ENCODE measurements at places on chromosomes 16 and 17.

GRCh38 chr17:68433211-68433610 lies 24.1 kb downstream of the WIPI1 start:
- no peak for DNase-seq

GRCh38 chr17:65013613-65014391 lies 42.7 kb downstream of the GNA13 start:
- DNase-seq, result no peak

DNA sequence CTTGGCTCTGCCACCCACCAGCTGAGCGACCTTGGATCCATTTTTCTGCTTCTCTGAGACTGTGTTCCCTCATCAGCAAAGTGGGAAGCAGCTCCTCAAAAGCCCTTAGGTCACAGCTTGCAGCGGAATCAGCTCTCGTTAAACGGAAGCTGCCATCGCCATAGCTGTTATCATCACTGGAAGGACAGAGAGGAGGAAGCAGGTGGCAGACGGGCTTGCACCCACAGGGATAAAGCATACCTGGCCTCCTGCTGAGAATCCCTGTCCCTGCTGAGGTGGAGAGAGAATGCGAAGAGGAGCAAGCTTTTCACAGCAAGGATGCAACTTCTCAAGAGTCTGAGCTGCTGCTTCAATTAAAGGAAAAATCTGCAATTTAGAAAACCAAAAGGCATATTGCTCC lies 106.6 kb downstream of the CLEC16A start:
- DNase-seq, result no peak

DNA sequence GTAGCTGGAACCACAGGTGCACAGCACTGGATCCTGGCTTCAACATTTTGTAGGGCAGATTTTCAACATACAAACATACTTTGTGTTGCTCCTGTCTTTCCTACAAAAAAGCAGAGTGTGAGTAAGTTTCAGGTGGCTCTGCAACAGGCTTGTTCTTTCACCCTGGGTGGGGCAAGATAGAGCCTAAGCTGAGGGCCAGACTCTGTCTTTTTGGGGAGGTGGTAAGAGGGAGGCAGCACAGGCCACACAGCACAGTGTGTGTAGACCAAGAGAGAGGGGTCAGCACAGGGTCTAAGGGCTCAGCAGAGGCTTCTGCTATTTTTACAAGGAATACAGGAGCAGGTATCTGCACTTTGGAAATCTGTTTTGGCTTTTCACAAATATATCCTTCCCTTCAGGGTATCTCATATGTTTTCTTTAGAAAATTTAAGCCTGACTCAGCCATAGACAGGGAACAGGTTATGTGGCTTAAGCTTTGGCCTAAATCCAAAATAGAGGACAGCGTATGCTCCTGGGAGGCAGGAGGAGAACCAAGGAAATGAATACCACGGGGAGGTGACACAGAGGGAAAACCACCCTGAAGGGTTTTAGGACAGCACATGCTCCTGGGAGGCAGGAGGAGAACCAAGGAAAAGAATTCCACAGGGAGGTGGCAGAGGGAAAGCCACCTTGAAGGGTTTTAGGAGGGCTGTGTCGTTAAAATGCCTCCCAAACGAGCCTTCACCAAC lies 21.6 kb downstream of the EMC8 start:
- no peak for DNase-seq

- DNase-seq, result no peak
Observed at GRCh38 chr16:89345642-89346150, 128.2 kb downstream of the ZNF778 start.

- peak; percentile 56 for DNase-seq
Observed at GRCh38 chr17:81142301-81143199, 22.8 kb upstream of the PVALEF start.

- DNase-seq, result no peak
Observed at GRCh38 chr16:84288902-84289301, 5.8 kb upstream of the WFDC1 start.

DNA sequence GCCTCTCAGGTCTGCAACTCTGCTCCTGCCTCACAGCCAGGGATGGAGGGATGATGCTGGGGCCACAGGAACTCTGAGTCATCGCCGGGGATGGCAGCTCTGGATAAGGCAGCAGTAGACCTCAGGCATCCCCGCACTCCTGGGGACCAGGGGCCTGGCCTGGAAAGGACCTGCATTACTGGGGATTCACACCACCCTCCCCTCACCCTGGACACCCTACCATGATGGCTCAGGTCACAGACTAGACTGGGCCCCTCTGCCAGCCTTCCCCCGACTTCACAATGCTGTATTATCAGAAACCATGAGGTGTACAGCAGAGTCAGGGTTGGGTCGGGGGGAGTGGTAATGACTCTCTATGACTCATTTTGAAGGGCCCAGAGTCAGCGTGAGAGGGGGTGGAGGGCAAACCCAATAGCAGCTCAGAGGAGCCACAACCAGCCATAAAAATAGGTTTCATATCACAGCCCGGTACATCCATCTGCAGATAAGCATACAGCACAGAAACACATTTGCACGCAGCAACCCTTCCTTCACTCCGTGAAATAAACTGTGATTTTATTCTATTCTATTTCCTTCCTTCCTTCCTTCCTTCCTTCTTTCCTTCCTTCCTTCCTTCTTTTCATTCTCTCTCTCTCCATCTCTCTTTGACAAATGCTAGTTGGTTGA lies 28.8 kb downstream of the DYNLRB2 start:
- no peak for DNase-seq

- no peak for DNase-seq
Observed at GRCh38 chr17:20122254-20122879, 113.2 kb downstream of the SPECC1 start.

DNA sequence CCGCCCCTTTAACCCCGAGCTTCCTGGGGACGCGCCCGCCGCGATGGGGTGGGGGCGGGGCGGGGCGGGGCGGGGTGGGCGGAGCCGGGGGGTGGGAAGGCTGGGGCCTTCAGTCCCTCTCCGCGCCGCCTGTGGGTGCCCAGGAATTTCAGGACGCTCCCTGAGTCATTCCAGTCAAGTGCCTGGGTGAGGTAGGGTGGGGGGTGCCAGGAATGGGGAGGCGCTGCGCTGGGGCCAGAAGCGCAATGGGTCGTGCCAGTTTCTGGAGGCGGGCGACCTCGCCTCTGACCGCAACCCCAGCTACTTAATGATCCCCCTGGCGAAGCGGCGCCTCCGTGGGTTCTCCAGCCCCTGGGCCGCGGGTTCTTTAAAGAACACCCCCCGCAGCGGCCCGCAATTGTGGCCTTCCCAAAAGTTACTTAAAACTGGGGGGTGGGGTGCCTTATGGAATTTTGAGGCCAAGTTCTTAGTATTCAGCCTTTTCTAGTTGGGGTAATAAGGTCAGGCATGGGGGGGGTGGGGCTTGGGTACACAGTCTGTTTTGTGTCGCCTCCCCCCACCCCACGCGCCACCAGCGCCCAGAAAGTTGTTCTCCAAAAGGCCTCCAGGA lies 826 bp upstream of the GSE1 start:
- no peak for DNase-seq

DNA sequence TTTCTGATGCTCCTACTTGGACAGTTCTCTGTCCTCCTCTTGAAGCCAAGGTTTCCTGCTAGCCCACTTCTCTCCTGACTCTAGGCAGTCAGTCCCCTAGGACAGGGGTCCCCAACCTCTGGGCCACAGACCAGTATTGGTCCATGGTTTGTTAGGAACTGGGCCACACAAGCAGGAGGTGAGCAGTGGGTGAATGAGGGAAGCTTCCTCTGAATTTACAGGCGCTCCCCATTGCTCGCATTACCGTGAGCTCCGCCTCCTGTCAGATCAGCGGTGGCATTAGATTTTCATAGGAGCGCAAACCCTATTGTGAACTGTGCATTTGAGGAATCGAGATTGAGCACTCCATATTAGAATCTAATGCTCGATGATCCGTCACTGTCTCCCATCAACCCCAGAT lies 55.7 kb downstream of the GNA13 start:
- no peak for DNase-seq

DNA sequence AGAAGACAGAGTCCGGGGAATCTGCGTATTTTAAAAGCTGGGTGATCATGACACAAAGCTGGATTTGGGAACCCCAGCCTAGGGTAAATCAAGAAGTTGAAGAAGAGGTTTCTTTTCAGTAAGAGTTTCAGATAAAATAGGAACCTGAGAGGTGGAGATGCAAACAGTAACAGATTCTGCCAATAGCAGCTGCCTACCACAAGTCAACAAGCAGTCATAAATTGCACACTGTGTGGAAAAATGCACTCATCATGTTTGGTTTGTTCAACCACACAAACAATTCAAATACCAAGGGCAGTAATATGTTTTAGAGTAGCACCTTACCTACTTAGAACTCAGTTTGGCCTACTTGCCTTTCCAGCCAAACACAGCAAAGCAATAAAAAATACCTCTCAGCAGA lies 14.0 kb downstream of the MYO1D start:
- DNase-seq, result no peak

DNA sequence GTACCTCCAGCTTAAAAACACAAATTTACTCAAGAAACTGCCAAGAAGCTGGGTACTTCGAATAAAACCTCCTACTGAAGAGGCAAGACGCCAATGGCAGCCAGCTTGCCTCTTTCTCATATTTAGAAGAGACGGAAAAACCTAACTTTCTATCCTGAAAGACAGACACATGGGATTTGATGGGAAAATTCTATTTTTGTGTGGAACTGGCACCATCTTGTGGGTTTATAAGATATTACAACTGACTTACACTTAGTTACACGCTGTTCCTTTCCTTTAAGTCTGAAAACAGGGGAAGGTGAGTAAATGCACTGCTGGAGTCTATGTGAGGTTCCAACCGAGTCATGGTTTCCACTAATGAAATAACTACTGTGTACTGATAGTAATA lies 10.3 kb downstream of the ZNF18 start:
- DNase-seq, result no peak

DNA sequence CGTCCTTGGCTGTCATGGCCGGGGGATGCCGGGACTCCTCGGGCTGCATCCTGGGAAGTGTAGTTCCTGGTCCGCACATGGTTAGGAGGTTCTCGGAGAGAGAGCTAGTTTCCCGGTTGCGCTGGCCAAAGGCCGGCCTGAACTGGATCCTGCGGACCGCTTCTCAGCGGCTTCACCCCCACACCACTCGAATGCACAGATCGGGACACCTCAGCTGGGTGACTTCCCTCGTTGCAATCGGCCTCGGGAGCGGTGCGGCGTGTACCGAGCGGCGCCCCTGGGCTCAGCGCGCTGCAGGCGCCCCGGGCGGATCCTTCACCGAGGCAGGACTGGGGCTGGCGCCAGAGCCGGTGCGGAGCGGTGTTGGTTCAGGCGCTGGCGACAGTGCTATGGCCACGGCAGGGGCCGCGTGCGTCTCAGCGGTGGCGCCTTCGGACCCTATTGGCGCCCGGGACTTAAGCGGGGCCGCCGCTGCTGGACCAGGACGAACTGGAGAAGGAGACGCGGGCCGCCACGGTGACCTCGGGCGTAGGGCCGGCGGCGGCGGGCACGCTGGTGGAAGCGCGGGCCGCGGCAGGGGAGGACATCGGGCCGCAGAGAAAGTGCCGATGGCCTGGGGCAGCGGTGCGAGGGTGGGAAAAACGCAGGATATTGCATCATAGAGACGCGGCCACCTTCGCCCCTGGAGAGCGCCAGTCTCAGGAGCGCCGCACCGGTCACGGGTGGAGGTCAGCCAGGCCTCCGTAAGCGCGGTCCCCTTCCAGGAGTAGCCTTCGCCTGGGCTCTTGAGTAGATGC lies 11.4 kb downstream of the ZNF629 start:
- peak; percentile 72 for DNase-seq

GRCh38 chr16:61289141-61289540 lies 747.1 kb downstream of the CDH8 start:
- no peak for DNase-seq

- no peak for DNase-seq
Observed at GRCh38 chr17:557371-557770, 157.3 kb downstream of the VPS53 start.

- no peak for DNase-seq
Observed at GRCh38 chr17:41464682-41465081, 2.5 kb downstream of the KRT32 start.

GRCh38 chr17:57523926-57524632 lies 221.0 kb downstream of the CCDC182 start:
- no peak for DNase-seq

DNA sequence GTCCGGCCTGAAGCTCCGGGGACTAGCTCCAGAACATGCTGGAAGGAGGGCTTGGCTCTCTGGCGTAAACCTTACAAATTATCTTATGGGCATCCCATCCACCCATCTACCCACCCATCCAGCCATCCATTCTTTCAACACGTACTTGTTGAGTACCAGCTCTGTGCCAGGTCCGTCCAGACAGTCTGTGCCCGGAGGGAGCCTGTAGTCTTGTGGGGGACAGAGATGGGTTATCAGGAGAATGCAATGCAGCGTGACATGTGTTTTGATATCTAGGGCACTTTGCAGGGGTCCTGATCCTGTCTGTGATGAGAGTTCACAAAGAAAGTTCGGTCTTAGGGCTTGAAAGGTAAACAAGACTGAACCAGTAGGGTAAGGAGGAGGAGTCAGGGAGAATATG lies 4.1 kb upstream of the SLC13A2 start:
- no peak for DNase-seq

GRCh38 chr16:85963753-85964285 lies 64.9 kb downstream of the IRF8 start:
- no peak for DNase-seq

DNA sequence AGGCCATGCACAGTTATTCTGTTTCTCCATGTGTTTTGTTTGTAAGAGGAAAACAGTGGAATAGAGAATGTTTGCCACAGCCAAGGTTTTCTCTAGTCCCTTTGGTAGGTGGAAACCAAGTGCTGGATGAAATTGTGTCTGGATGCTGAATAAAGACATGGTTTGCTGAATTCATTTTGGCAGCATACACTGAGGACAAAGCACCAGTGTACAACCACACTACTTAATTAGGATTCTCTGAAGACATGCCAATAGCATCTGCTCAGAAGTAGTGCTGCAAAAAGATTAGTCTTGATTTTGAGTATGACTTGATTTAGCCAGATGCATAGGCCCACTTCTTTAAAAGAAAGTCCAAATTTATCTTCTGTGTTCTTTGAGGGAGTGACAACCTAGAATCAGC lies 230.5 kb upstream of the CACNG5 start:
- DNase-seq, result no peak

DNA sequence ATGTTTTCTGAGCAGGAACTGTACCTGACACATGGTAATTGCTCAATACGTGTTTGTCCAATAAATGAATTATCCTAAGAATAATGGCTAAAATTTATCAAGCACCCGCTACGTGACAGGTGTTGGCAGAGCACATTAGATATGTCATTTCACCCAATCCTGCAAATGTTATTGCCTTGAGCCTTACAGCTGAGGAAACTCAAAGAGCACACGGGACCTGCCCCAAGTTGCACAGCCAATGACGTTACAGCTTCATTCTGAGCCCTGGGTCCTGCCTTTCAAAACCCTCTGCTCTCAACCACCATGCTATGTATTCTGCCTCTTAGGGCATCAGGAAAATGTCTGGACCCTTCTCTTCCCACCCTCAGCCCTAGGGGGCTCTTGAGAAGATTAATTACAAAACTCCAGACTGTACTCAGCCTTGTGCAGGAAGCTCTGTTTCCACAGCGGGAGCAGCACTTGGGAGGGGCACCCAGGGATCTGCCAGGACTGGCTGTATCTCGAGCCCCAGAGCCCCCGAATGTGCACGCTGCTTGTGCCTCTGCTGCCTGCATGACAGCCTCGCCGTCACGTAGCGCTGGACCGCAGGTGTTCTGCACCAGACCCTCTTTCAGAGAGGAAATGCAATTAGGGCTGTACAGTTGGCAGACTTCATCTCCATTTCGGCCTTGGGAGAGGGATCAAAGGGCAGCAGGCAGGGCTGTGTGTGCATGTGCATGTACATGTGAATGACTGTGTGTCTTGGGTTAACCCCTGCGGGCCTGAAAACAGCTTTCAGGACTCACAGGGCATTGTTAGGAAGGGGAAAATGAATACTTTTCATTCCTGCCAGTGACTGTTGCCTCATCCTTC lies 71.6 kb downstream of the GPR139 start:
- no peak for DNase-seq

- no peak for DNase-seq
Observed at GRCh38 chr17:58294034-58294433, 13.3 kb upstream of the MPO start.

All from naive thymus-derived CD8-positive, alpha-beta T cell (primary cell).